GM20000 (cell line): ENCODE measurements at places on chromosomes 6 and 20.

DNA sequence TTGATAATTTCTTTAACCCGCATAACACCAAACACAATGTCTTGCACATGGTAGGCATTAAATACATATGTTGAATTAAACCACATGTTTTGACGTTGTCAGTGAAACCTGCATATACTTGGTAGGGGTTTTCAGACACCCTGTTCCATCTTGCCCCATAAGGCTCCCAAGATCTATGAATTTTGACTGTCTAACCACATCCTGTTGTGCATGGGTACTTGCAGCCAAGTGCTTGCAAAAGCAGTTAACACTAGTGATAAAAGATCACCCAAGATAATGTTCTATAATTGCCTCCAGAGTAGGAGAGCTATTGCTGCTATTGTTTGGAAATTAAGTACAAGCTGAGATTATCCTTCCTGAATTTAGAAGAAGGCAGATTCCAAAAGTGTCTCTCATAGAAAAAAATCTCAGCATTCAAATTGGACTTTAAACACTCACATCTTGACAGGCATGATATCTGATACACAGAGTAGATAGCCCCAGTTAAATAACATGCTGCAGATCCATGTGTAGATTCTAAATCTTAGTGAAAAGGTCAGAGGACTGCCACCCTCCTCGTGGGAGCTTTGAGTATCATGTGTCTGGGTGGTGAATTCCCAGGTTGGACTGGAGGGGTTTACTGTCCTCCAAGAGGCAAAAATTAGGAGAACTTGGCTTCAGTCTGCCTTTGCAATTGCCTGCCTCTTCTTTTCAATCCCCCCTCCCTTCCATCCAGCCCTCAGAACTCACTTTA is 25.8 kb upstream of the CCN6 start:
- no peak for DNase-seq

- DNase-seq = no peak
Measured at GRCh38 chr20:2103461-2104153, 2.0 kb downstream of the STK35 start.

DNA sequence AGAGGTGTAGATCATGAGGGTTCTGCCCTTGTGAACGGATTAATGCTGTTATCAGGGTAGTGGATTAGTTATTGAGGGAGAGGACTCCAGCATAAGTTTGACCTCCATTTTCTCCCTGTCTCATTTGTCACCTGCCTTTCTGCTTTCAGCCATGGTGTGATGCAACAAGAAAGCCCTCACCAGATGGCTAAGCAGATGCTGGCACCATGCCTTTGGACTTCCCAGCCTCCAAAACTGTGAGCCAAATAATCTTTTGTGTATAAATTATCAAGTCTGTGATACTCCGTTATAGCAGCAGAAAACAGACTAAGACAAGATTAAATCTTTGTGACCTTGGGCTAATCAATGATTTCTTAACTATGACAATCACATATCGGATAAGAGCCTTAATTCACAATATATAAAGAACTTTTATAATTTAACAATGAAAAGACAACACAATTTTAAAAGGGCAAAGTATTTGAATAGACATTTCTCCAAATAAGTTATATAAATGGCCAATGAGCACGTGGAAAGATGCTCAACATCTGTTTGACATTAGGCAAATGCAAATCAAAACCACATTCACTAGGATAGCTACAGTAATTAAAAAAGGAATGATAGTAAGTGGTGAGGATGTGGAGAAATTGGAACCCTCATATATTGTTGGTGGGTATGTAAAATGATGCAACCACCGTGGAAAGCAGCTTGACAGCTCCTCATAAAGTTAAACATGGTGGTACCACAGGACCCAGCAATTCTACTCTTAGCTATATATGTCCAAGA is 45.3 kb upstream of the IFNGR1 start:
- no peak for DNase-seq

- peak; percentile 38 for DNase-seq
Measured at GRCh38 chr20:35055445-35056276, 36.9 kb downstream of the TRPC4AP start.

- no peak for DNase-seq
Measured at GRCh38 chr6:119521251-119521650, 171.7 kb upstream of the MAN1A1 start.

GRCh38 chr6:159931112-159931511 is 37.8 kb upstream of the IGF2R start:
- peak; percentile 29 for DNase-seq
